ENCODE measurements at places on chromosomes 3 and 15. TPM values are rescaled to one million over a fixed set of nuclear protein-coding genes. Genes with fewer than 3 reads are reported as not detected.
A peak's percentile ranks its signal among the peaks of the same experiment; 100 is the strongest.

DNA sequence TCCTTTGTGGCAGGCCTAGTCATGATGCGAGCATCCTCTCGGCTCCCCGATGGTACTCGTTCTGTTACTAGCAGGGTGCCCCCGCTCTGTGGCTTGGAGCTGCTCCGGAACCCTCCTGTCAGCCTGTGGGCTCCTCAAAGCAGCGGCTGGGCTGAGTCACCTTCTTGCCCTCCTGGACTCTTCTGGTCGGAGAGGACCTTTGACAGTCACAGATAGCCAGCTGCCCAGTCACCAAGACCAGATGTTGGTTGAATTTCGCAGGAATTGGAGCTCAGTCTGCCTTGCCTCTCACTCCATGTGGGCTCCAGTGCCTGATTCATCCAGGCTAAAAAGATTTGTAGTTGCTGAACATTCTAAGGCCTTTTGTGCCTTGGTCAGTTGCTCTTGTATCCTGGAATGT is 94.5 kb downstream of the CHCHD6 start:
- H3K4me3 ChIP-seq: no peak overlapping the region
- no peaks in the 10 kb centered on the region for H3K27me3 ChIP-seq
- no peaks in the 10 kb centered on the region for H3K4me1 ChIP-seq
- H3K27ac ChIP-seq: no peak overlapping the region
- no peak for DNase-seq

DNA sequence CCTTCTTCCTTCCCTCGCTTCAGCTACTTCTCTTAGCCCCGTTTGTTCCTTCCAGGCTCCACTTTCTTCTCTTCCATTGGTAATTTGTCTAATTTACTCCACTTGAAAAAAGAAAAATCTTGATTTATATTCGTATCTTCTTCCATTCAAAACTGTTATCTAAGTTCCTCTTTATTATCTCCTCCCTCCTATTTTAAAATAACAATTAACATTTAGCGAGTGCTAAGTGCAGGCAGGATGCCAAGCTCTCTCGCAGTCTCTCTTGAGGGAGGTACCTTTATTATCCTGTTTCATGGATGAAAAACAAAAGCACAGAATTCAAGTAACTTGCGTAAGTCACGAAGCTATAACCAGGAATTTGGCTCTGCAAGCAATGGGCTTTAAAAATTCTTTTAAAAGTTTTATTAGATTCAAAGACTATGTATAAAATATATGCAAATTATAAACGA is 418.9 kb upstream of the NAALADL2 start:
- peaks cover 26% of the 10 kb centered on the region for H3K4me1 ChIP-seq
- DNase-seq: no peak
- H3K36me3 ChIP-seq: no peaks in the 10 kb centered on the region
- no peaks in the 10 kb centered on the region for H3K27me3 ChIP-seq

- H3K4me3 ChIP-seq: no peak overlapping the region
- no peak for DNase-seq
- no peaks in the 10 kb centered on the region for H3K27me3 ChIP-seq
- no peaks in the 10 kb centered on the region for H3K4me1 ChIP-seq
- H3K27ac ChIP-seq: no peak overlapping the region
Measured at GRCh38 chr3:101138817-101139216, 145.6 kb upstream of the ABI3BP start.

GRCh38 chr3:25548836-25549235 is 115.9 kb downstream of the TOP2B start:
- no peak overlapping the region for H3K4me3 ChIP-seq
- H3K27me3 ChIP-seq: no peaks in the 10 kb centered on the region

DNA sequence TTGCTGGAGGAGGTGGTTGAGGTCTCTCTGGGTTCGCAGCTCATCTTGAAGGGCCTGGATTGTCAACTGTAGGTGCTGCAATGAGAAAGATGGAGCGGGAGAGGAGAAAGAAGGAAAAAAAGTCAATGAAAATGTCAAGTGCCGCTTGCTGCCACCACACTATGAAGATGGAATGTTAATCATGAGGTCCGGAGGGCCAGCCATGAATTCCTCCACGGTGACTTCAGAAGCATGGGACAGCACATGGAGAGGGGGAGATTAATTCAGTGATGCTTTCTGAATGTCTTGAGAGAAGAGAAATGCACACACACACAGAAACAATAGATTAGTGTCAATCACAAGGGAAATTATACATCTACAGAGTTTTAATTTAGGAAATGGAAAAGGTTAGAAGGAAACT is 171.9 kb downstream of the ERC2 start:
- H3K36me3 ChIP-seq: no peaks in the 10 kb centered on the region
- H3K27me3 ChIP-seq: no peaks in the 10 kb centered on the region
- no peak overlapping the region for H3K4me3 ChIP-seq
- DNase-seq: no peak
- no peaks in the 10 kb centered on the region for H3K4me1 ChIP-seq
- no peak overlapping the region for H3K27ac ChIP-seq

GRCh38 chr3:71584394-71585011 is 975 bp upstream of the FOXP1 start:
- no peaks in the 10 kb centered on the region for H3K4me1 ChIP-seq
- no peak for DNase-seq
- H3K36me3 ChIP-seq: no peaks in the 10 kb centered on the region
- no peak overlapping the region for H3K27ac ChIP-seq
- H3K4me3 ChIP-seq: peak overlapping the region; percentile 53

Gene SLC22A13
- 0.33 TPM for total RNA-seq

Gene TMEM158
- total RNA-seq: 7.3 TPM
